ENCODE measurements at places on chromosomes 1 and 21.

- DNase-seq: no peak
Measured at GRCh38 chr1:14466006-14466405, 132.5 kb upstream of the KAZN start.

DNA sequence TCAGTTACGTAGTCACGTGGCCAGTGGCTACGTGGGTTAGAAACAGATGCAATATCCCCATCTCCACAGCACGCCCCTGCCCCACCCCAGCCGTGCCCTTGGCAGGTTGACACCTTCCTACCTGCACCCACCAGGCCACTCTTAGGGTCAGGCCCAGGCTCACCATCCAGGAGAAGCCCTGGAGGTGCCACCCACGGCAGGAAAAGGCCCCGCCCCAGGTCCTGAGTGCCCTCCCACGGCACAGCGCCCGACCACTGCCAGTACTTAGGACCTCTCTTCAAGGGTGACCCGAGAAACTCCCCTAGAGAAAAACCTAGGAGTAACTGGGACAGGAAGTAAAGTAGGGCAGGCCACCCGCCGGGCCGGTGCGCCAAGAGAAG lies 1.5 kb downstream of the C1orf35 start:
- DNase-seq: no peak

DNA sequence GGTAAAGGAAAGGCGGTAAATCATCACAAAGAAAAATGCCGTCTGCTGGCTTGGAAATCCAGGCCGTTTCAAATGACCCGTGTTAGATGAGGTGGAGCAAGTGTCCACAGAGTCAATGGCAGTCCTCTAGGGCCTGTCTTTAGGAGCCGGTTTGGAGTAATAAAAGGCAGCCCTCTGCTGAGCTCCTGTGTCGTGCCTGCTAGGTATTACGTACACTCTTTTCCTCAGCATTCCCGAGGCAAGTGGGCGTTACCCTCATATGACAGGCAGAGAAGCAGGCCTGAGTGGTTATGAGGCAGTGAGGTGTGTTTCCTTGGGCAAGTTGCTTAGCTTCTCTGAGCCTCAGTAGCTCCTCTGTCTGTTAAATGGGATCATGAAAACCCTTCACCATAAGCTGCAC lies 7.7 kb downstream of the NENF start:
- no peak for DNase-seq

- DNase-seq: no peak
Measured at GRCh38 chr1:230366504-230366915, 59.6 kb downstream of the PGBD5 start.

DNA sequence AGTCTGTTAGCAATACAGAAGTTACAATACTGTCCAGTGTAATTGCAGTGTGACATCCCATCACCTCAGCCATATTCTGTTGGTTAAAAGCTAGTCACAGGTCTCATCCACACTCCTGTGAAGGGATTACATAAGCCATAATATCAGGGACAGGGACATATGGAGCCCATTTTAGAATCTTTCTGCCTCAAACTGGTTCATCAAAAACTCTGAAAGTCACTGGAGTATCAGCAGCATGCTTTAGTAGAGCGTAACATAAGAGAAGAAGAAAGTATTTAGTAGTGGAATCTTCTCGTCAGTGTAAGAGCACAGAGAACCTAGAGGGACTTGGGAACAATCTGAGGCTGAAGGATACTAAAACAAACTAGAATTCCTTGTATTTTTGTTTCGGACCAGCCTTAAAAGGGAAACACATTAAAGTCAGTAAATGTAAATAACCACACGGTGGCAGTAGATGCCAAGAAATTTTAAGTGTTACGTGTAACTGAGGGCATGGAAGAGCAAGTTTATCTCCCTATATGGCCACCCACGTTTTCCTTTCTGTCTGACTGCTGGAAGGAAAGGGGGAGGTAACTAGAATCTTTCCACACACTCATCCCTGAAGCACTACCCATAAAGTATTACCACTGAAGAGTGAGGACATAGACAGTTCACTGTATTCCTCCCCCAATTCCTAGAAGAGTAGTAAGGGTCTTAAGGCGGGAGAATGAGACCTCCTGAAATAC lies 41.6 kb upstream of the AGL start:
- peak; percentile 1 for DNase-seq

- DNase-seq: no peak
Measured at GRCh38 chr1:242556276-242556675, 31.8 kb upstream of the PLD5 start.

- no peak for DNase-seq
Measured at GRCh38 chr1:1281533-1282321, 1.5 kb downstream of the SCNN1D start.

GRCh38 chr1:42173155-42173933 lies 8.8 kb upstream of the GUCA2A start:
- peak; percentile 67 for DNase-seq

DNA sequence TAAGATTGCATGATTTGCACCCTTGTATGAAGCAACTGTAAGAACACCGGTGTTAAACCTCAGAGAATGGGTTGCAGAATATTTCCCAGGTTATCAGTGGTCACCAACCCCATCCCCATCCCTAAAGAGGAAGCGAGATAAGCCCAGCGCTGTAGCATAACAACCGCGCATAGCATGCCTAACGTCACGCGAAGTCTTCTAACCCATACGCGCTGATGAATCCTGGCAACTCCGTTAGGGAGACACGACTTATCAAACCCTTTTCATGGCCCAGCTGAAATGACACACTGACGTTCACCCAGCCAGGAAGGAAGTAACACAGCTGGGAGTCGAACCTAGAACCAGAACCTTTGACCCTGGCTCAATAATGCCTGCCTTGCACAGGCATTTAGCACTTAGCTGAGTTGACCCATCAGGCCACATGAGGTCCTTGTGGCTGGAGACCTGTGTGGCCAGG lies 24.2 kb downstream of the TMEM51 start:
- no peak for DNase-seq

- no peak for DNase-seq
Measured at GRCh38 chr1:197692965-197693364, 82.3 kb downstream of the DENND1B start.

GRCh38 chr1:203325026-203325417 lies 19.7 kb downstream of the BTG2 start:
- peak; percentile 47 for DNase-seq

- no peak for DNase-seq
Measured at GRCh38 chr21:29181799-29182470, 51.5 kb downstream of the MAP3K7CL start.

DNA sequence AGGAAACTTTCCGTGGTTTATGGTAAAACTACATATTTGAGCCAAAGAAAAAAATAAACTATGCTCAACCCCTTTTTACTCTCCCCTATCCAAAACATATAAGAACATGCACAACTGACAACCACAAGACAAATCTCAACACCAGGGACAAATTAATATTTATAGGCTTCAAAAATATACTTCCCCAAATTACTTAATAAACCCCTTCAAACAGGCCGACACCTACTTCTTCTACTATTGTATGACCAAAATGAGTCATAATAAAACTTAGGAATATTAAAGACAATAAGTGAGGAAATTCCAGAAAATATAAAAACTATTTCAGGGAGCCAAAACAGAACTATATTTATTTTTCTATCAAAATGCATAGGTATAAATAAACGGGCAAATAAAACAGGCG lies 71.5 kb downstream of the TGFBR3 start:
- no peak for DNase-seq

GRCh38 chr1:218592688-218593087 lies 247.6 kb downstream of the TGFB2 start:
- no peak for DNase-seq

DNA sequence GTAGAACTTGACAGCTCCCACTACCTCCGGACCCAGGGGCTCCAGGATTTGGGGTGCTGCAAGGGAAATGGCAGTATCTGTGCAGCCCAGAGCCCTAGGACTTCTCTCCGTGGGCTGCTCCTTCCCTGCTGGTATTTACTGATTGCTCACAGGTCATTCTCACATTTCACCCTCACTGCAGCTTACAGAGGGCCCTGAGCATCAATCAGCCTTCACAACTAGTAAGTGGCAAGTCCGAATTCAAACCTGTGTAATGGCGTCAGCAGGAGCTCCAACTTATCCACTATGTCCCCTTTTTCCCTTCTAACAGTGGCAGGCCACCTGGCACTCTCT lies 32.4 kb downstream of the PIK3C2B start:
- DNase-seq: no peak
